ENCODE measurements at places on chromosomes 3 and 15.
A peak's percentile ranks its signal among the peaks of the same experiment; 100 is the strongest.

DNA sequence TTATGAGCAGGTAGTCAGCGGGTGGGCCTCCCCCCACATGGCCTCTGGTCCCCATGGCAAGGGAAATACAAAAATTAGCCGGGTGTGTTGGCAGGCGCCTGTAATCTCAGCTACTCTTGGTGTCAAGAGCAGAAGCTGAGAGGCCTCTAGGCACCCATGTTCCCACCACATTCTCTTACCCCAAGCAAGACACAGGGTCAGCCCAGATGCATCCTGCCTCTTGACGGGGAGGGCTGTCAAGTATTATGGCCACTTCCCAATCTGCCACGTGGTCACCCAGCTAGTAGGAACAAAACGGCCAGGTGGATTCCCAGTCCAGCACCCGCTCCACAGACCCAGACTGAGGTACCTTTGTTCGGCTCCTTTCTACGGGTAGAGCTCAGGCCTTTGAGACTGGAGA is 16.2 kb upstream of the SLC6A6 start:
- no peak overlapping the region for H3K4me3 ChIP-seq
- no peak for DNase-seq
- H3K27ac ChIP-seq = no peak overlapping the region
- H3K27me3 ChIP-seq = peaks cover 4% of the 10 kb centered on the region

DNA sequence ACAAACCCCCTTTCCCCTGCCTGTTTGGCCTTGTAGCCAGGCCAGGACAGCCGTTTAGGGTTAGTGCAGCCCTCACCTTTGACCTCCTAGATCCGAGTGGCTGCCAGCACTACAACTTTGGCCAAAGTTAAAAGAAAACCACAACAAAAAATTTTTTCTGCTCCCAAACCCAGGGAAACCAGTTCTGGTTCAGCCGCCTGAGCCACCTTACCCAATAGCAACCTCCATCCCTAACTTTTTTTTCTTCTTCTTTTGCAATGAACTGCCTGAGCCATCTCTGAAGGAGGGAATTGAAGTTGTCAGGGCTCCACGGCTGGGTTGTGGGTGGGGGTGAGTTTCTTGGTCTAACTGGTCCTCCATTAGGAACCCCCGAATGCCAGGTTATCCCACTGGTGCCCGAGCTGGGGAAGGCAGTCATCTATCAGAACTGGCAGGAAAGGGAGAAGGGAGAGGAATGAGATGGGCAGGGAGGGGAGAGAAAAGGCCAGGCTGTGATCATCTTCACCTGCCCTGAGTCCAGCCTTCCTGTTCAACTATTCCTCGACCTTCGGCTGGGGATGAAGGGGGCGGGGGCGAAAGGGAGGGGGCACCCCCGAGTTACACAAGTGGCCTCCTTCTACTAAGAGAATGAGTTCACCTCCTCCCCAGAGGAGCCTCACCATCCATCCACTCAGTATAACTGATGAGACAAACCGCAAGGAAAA is 6.2 kb upstream of the NR2F2 start:
- DNase-seq = peak; percentile 82
- no peaks in the 10 kb centered on the region for H3K36me3 ChIP-seq
- peak overlapping the region; percentile 95 for H3K27ac ChIP-seq
- no peaks in the 10 kb centered on the region for H3K27me3 ChIP-seq
- H3K4me1 ChIP-seq = no peaks in the 10 kb centered on the region

GRCh38 chr3:141603473-141604035 is 116.7 kb downstream of the RASA2 start:
- H3K4me3 ChIP-seq = no peak overlapping the region
- H3K27me3 ChIP-seq = no peaks in the 10 kb centered on the region
- DNase-seq = no peak
- peak overlapping the region; percentile 85 for H3K27ac ChIP-seq
- H3K36me3 ChIP-seq = no peaks in the 10 kb centered on the region
- H3K4me1 ChIP-seq = peaks cover 37% of the 10 kb centered on the region

GRCh38 chr15:58724466-58724865 is 25.0 kb downstream of the ADAM10 start:
- no peaks in the 10 kb centered on the region for H3K27me3 ChIP-seq
- H3K4me1 ChIP-seq = peaks cover 12% of the 10 kb centered on the region
- DNase-seq = no peak
- no peak overlapping the region for H3K27ac ChIP-seq
- no peak overlapping the region for H3K4me3 ChIP-seq
- no peaks in the 10 kb centered on the region for H3K36me3 ChIP-seq

DNA sequence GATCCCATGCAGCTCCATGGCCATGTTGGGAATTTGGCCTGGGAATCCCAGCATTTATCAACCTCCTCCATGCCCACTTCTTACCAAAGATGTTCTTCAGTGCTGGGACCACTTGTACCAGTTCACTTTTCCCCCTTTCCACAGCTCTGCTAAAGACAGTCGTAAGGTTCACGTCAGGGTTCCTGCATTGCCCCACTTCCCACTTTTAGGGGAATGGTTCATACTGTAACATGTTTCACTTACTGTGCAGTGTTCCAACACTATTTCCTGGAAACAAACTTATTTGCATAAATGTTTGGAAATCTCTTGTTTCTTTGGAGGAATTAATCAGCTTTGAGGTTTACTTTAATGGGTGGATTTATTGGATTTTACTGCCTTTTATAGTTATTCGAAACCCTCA is 17.0 kb downstream of the APH1B start:
- no peaks in the 10 kb centered on the region for H3K27me3 ChIP-seq
- no peak overlapping the region for H3K4me3 ChIP-seq
- peaks cover 46% of the 10 kb centered on the region for H3K36me3 ChIP-seq
- DNase-seq = no peak

Data from sigmoid colon (tissue), 7 donors.